Smooth muscle cell of the pulmonary artery (primary cell): ENCODE measurements at places on chromosomes 1 and 21. TPM values are rescaled to one million over a fixed set of nuclear protein-coding genes. Genes with fewer than 3 reads are reported as not detected.

IL6R gene
- total RNA-seq: 4.9 and 12.6 TPM in 2 replicates

KRTAP21-2 gene
- total RNA-seq: not detected in 2 replicates

KRTAP6-1 gene
- not detected in 2 replicates for total RNA-seq

CHI3L2 gene
- total RNA-seq: 6.0 and 13.9 TPM in 2 replicates

LRRC38 gene
- 0.07 TPM in 1 of 2 replicates, not detected in the other for total RNA-seq

ST6GALNAC5 gene
- 0.83 and 4.8 TPM in 2 replicates for total RNA-seq

MCOLN2 gene
- 0.85 and 1.3 TPM in 2 replicates for total RNA-seq

SDF4 gene
- 214 and 261 TPM in 2 replicates for total RNA-seq

SYT6 gene
- not detected in 2 replicates for total RNA-seq

SLC2A5 gene
- 3.7 and 25.9 TPM in 2 replicates for total RNA-seq

LUZP1 gene
- 21.0 and 26.5 TPM in 2 replicates for total RNA-seq

FNBP1L gene
- 8.7 and 14.0 TPM in 2 replicates for total RNA-seq

CRYAA gene
- not detected in 2 replicates for total RNA-seq

JAM2 gene
- 3.3 and 6.9 TPM in 2 replicates for total RNA-seq

SELE gene
- not detected in 2 replicates for total RNA-seq

OR2L13 gene
- total RNA-seq: not detected in 2 replicates

CHIA gene
- total RNA-seq: not detected in 2 replicates

PGLYRP4 gene
- total RNA-seq: not detected in 2 replicates

SPRR1B gene
- total RNA-seq: not detected in 2 replicates

CACHD1 gene
- total RNA-seq: 0.76 and 2.6 TPM in 2 replicates

HSD11B1 gene
- 3.3 and 9.6 TPM in 2 replicates for total RNA-seq

HLX gene
- 4.9 and 10.6 TPM in 2 replicates for total RNA-seq

FCGR3A gene
- total RNA-seq: not detected in 2 replicates

RXFP4 gene
- total RNA-seq: 0.07 TPM in 1 of 2 replicates, not detected in the other

OR2T35 gene
- total RNA-seq: not detected in 2 replicates

COL8A2 gene
- total RNA-seq: 6.6 and 13.8 TPM in 2 replicates

A3GALT2 gene
- total RNA-seq: not detected in 2 replicates

RGSL1 gene
- not detected in 2 replicates for total RNA-seq

SPRR2B gene
- not detected in 2 replicates for total RNA-seq
